Upper lobe of left lung (tissue), 6 donors: ENCODE measurements at places on chromosomes 4 and X. TPM values are rescaled to one million over a fixed set of nuclear protein-coding genes. Genes with fewer than 3 reads are reported as not detected.

GRCh38 chr4:180923486-180923885, 1319.7 kb upstream of the TENM3 start:
- no peak overlapping the region for H3K4me3 ChIP-seq
- no peaks in the 10 kb centered on the region for H3K36me3 ChIP-seq
- no peak for DNase-seq
- H3K4me1 ChIP-seq = no peaks in the 10 kb centered on the region
- H3K27me3 ChIP-seq = no peaks in the 10 kb centered on the region

- no peak overlapping the region for H3K4me3 ChIP-seq
- no peaks in the 10 kb centered on the region for H3K4me1 ChIP-seq
- no peaks in the 10 kb centered on the region for H3K36me3 ChIP-seq
- no peaks in the 10 kb centered on the region for H3K27me3 ChIP-seq
- DNase-seq = no peak
Observed at GRCh38 chrX:68462653-68463052, 29.4 kb upstream of the OPHN1 start.

- H3K27me3 ChIP-seq = no peaks in the 10 kb centered on the region
- no peak for DNase-seq
Observed at GRCh38 chr4:160864253-160864652, 1299.5 kb downstream of the FSTL5 start.

DNA sequence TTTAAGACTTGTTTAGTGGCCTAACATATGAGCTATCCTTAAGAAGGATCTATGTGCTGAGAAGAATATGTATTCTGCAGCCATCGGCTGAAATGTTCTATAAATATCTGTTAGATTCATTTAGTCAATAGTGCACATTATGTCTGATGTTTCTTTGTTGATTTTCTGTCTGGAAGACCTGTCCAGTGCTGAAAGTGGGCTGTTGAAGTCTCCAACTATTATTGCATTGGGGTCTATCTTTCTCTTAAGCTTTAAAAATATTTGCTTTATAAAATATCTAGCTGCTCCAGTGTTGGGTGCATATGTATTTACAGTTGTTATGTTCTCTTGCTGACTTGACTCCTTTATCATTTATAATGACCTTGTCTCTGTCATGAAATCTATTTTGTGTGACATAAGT, 9.4 kb upstream of the BLTP1 start:
- H3K36me3 ChIP-seq = no peaks in the 10 kb centered on the region
- no peaks in the 10 kb centered on the region for H3K27me3 ChIP-seq
- DNase-seq = no peak

DNA sequence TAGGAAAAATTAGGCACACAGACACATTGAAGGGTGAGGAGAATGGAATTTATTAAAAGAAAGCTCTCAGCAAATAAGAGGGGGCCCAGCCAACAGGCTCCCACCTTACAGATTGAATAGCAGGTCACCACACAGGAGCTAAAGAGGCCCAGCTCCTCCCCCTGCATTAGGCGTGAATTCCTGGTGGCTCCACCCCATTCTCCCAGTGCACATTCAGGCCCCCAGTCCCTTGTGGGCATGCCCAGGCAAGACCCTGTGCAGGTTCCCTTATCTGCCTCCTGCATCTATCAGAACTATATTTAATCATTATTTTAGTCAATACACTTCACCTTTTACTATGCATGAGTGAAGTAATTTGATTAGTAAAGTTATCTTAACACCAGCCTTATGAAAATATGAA, 856.3 kb upstream of the NDST4 start:
- H3K27ac ChIP-seq = no peak overlapping the region
- H3K4me3 ChIP-seq = no peak overlapping the region
- no peaks in the 10 kb centered on the region for H3K27me3 ChIP-seq
- no peaks in the 10 kb centered on the region for H3K4me1 ChIP-seq

DNA sequence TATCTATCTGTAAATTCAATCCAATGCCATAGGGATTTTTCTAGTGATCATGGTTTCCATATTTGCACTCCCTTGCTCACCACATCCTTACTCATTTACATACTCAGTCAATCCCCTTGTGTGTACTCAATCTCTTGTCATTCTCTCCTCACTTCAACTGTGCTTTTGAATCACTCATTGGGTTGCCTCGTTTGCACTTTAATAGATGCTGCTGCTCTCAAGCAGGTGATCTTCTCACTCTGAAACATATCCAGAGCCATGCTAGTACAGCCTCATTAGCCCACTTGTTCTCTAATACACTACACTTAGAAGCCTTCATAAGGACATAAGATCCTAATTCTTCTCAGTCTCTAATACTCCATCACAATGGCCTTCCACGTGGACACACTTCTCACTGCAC, 507.9 kb downstream of the TECRL start:
- no peaks in the 10 kb centered on the region for H3K36me3 ChIP-seq
- H3K27ac ChIP-seq = no peak overlapping the region
- no peak overlapping the region for H3K4me3 ChIP-seq
- no peak for DNase-seq
- H3K4me1 ChIP-seq = no peaks in the 10 kb centered on the region

- DNase-seq = no peak
- no peaks in the 10 kb centered on the region for H3K27me3 ChIP-seq
- H3K4me1 ChIP-seq = no peaks in the 10 kb centered on the region
- no peaks in the 10 kb centered on the region for H3K36me3 ChIP-seq
Observed at GRCh38 chrX:42714981-42715700, 62.8 kb downstream of the PPP1R2C start.

GRCh38 chr4:77193511-77194102, 36.6 kb downstream of the CCNG2 start:
- no peaks in the 10 kb centered on the region for H3K4me1 ChIP-seq
- no peak for DNase-seq
- no peaks in the 10 kb centered on the region for H3K36me3 ChIP-seq
- peak overlapping the region; percentile 50 for H3K27ac ChIP-seq
- H3K4me3 ChIP-seq = peak overlapping the region; percentile 22
- H3K27me3 ChIP-seq = no peaks in the 10 kb centered on the region

Gene GYG2
- total RNA-seq = 0.40 TPM

Gene G6PD
- total RNA-seq = 50.4 TPM

Gene EDA2R
- total RNA-seq = 2.1 TPM

Gene CENPI
- 0.76 TPM for total RNA-seq
